ENCODE measurements at places on chromosomes 11 and 22.

GRCh38 chr22:28792491-28793383 is 7.6 kb downstream of the XBP1 start:
- no peak for DNase-seq

GRCh38 chr11:68988491-68988890 is 7.7 kb upstream of the MRGPRD start:
- no peak for DNase-seq

DNA sequence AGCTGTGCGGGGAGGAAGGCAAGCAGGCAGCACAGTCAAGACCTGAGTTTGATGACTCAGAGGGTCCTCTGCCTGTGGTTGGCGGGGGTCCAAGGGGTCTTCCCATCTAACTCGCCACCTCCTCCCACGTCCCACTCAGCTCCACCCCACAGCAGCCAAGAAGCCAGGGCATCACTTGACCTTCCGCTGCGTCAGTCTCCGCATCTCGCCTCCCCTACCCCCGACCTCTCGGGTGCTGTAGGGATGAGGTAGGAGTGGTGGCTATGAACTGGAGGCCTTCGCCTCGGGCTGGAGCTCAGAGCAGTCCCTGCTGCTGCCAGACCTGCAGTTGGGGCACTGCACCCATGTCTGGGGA is 90.6 kb downstream of the CDKN1C start:
- no peak for DNase-seq

DNA sequence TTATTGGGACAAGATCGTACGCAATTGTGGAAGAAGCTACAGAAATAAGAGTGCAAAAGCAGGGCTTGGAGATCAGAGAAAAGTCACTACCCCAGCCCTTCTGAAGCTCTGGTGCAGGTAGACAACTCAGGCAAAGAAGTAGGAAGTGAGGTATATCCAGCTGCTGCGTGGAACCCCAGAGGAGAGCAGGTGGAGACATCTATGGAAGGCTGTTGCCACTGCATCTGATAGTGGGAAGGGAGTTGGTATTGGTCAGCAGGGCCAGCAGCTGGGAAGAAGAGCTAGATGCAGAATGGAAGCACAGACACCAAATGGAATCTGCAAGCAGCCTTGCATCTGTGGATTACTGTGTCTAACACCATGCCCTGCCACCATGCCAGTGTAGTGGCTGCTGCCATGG is 165.1 kb downstream of the WNT11 start:
- no peak for DNase-seq

DNA sequence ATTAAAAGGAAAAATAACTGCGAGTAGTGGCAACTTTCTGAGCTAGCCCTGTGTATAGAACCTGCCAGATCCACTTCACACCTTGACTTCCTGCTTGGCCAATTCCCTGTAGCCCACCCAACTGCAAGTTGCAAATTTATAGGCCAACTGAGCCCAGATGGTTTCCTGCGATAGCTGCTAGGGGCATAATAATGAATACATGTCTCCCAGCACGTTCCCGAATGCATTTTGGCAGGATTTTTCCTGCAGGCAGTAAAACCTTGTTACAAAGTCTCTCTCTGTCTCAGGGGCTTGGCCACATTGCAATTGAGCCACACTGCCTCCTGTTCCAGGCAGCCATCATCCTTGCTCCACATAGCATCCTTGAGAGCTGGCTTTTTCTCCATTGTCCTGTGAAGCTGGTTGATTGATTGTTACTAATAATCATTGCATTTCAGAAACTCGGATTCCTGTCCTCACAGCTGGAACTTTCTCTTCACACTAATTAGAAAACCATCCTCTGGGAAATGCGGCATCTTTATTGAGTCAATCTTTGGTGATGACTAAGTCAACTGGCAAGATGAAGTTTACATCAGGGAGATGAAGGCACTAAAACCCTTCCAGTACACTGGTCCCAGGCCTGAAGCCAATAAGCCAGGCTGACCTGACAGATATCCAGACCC is 18.6 kb upstream of the LMO2 start:
- no peak for DNase-seq

GRCh38 chr11:45959851-45960250 is 37.4 kb downstream of the LARGE2 start:
- peak; percentile 5 for DNase-seq

DNA sequence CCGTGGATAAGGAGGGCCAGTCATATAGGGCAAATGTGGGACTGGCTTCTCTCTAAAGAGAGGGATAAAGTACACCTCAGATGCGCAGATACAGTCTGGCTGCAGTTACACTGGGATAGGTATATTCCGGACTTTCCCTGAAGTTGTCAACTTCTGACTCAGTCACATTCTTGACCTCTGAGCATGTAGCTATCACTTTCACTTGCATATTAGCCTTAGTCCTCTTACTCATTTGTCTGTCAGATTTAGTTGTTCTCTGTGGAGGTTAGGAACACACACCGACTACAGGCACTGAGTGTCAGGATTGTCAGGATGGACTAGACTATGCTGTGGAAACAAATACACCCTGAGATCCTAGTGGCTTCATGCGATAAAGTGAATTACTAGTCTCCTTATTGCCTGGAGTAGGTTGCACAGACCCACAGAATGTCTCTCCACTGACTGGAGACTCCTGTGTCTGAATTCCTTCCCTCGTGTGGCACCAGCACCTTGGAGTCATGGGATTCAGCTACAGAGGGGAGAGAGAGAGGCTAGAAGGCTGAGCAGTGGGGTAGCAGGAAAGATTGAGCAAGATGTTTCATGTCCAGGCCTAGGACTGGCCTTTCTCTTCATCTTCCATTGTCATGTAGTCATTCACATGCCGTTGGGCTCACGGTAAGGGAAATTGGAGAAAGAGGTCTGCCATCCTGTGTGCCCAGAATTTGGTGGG is 654.3 kb downstream of the NTM start:
- no peak for DNase-seq

GRCh38 chr11:126202646-126203359 is 8.6 kb downstream of the RPUSD4 start:
- DNase-seq = no peak

DNA sequence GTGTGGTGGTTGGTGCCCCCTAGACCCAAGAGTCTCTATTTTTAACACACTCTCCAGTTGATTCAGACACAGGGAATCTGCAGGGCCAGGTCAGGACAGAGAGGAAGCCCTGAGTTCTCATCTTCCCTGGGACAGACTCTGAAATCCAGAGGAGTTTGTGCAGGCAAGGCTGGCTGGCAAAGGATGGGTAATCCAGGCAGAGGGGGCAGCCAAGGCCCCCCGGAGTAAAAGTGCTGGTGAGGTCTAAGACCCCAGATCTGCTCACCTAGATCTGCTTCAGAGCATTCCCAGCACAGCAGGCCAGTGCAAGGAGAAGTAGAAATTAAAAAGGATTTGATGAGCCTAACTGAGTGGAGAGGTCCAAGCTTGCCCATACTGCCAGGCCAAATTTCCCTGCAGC is 40.6 kb upstream of the MN1 start:
- DNase-seq = no peak

DNA sequence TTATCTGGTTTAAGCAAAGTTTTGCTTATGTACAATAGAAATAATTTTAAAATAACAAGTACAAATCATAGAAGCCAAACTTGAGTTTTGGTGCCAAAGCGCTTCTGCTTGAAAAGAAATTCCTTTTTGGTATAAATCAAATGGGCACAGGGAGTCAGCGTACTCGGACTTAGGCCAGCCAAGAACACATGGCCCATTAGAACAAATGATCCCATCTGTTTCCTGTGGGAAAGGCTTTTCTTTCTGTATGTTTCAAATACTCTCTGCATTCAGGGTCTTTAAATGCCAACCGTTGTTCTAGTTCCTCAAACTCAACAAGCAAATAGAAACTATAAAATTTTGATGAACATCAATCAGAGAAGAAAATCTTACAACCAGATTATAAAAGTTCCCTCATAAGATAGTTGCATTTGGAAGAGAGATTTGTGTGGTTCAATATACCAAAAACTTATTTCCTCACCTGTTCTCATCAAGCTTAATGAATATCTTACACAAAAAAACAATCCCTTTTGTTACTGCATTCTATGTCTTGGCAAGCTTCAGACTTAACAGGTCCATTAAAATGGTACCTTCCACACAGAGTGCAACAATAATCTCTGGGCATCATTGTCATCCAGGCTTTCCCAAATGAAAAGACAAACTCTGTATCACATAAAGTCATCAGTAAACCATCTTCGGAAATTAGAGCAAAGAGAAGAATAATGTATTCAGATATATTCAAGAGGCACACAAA is 739.8 kb upstream of the API5 start:
- DNase-seq = no peak

DNA sequence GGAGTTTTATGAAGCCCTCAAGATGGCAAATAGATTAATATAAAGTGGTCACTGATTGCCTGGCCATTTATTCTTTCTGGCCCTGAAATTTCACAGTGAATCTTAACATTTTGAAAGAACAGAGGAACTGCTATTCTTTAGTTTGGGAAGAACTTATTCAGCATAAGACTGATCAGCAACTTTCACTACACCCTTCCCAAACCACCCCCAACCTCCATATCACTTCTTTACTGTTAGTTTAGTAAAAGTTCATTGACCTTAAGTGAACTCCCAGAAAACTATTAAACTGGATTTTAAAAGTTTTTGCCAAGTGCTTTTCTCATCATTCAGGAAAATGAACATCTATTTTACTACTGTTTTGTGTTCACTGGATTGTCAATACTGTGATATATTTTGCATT is 77.4 kb downstream of the NARS2 start:
- peak; percentile 2 for DNase-seq

DNA sequence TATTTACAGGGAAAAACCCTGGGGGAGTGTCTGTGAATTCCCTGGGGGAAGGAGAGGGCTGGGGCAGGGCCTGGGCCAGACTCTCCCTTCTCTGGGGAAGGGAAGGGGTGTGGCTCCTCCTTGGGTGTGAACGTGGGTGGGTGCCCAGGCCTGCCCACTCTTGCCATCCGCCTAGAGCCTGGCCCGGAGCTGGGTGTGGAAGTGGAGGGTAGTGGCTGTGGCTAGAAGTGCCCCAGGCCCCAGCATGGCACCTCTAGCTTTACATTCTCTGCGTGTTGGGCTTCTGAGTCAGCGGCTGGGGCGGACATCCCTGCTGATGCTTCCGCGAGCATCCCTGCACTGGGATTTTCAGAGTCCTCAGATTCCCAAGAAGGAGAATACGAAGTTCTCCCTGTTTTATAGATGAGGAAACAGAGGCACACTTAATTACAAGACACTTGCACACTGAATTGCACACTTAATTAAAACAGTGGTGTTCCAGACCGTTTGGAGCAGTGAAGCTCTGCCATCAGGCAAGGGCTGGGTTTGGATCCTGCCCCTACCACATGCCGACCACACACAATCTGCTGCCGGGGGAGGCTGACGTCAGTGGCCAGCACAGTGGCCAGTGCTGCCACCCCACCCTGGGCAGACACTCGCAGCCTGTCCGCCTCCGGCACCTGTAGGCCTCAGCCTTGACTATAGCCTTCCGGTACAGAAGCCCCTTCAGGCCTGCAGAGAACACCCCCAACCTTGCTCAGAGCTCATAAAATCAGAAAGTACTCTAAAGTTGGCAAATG is 7.6 kb downstream of the BAD start:
- peak; percentile 18 for DNase-seq

DNA sequence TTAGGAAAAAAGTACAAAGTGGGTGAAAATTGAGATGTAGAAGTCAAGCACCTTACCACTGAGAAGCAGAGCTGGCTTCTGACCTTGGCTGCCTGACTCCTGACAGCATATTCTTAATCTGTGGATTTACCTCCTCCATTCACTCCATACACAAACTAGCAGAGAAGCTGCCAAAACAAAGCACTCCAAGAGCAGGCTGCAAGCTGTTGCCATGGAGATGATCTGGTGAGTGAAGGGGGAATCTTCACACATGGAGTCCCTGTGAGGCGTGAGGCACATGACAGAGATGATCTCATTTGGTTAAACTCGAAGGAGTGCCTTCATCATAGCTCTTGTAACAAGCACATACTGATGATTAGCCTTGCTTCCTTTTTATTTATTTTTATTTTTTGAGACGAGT is 16.1 kb downstream of the COMMD9 start:
- no peak for DNase-seq

GRCh38 chr11:121067962-121068647 is 32.9 kb upstream of the TECTA start:
- no peak for DNase-seq

GRCh38 chr11:125799808-125800207 is 11.9 kb downstream of the PATE3 start:
- no peak for DNase-seq

GRCh38 chr11:8196749-8197148 is 27.9 kb upstream of the RIC3 start:
- DNase-seq = no peak

Data from inflammatory macrophage (primary cell).